Cerebellar nuclear complex (tissue), 1 donor: ENCODE measurements at places on chromosomes 4 and X.

DNA sequence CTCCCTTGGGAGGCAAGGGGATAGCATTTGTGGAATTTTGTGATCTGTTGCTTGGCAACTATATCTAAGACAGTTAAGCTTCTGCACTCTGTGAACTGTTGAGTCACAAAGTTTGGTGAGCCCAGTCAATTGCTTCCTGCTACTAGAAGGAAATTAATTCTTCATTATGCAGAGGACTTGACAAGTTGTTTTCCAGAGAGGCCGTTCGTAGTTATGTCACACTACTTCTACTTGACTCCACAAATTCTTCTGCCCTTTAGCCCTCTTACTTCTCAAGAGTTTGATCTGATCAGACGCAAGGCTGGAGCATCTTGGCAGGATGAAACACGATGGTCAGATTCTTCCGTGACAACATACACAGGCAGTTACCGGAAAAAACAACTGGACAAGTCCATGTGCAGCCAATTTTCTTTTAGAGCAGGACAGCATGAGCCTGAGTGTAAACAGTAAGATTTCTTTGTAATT is at the start of gene C4orf51:
C4orf51 (plus strand) TSS at position 156 of the 465 bp plus-strand sequence; CDS start at position 214, 58 bp downstream.
- DNase-seq: no peak

GRCh38 chr4:168693750-168694490 is 197.1 kb downstream of the PALLD start:
- no peak for DNase-seq

DNA sequence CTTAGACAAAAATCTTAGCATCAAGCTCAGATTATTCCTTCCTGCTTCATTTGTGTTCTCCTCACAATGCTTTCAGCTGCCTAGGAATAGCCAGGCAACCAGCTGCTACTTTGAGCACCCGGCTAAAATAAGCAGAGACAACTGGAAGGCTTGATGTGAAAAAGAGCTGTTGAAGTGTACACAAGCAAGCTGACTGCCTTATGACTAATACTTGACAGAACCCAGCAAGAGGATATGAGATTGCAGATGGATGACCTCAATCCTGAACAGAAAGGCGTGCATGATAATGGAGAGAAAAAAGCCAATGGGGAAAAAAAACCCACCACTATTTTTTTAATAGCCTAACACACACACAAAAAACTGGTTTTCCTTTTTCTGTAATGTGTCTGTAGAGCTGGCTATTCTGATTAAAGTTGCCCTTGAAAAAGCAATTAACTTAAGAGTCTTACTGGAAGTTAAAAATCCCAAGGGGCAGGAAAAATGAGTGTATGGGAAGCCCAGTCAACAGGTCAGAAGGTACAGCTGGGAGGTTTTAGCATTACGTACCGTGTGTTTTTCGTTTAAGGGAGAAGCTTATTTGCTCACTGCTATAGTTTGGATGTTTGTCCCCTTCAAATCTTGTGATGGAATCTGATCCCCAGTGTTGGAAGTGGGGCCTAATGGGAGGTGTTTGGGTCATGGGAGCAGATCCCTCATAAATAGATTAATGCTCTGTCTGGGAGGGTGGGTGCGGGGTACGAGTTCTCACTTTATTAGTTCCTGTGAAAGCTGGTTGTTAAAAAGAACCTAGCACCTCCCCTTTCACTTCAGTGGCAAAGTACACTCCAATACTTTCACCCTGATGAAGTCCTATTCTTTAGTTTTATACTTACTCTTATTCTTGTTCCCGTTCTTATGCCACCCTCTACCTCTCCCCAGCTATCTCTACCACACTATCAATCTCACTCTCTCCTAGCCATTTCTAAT is 37.1 kb upstream of the HERC6 start:
- no peak for DNase-seq

GRCh38 chr4:83013420-83013867 is 2.8 kb upstream of the LIN54 start:
- no peak for DNase-seq

DNA sequence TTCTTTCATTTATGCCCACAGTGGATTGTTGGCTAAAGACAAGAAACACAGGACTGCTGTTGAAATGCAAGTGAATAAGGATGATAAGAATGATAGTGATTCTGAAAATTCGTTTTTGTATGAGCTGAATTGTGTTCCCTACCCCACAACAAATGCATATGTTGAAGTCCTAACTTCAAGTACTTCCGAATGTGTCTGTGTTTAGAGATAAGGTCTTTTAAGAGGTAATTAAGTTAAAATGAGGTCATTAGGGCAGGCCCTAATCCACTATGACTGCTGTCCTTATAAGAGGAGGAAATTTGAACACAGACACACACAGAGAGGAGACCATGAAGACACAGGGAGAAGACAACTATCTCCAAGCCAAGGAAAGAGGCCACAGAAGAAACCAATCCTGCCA is 126.6 kb upstream of the ACSL4 start:
- no peak for DNase-seq

DNA sequence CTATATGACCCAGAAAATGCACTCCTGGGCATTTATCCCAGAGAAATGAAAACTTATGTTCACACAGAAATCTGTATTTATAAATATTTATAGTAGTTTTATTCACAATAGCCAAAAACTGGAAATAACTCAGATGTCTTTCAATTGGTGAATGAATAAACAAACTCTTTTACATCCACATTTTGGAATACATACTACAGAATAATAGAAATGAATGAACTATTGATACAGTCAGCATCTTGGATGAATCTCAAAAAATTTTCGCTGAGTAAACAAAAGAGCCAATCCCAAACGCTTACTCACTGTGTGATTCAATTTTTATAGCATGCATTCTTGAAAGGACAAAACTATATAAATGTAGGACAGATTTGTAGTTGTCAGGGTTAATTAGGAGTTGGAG is 75.1 kb upstream of the HTR2C start:
- DNase-seq: no peak

DNA sequence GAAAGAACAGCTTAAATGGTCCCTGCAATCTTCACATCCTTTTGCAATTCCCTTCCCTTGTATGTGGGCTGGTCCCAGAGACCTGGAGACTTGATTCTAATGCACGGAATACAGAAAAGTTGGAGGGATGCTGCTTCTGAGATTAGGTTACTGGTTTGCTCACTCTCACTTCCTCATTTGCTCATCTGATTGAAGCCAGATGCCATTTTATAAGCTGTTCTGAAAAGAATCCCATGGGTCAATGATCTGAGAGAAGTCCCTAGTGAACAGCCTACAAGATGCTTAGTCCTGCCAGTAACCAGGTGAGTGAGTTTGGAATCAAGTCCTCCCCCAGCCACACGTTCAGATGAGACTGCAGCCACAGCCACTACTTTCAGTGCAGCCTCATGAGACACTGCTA is 35.9 kb downstream of the MAGEA1 start:
- no peak for DNase-seq

- DNase-seq: no peak
Observed at GRCh38 chr4:176788248-176788647, 4.5 kb downstream of the VEGFC start.

DNA sequence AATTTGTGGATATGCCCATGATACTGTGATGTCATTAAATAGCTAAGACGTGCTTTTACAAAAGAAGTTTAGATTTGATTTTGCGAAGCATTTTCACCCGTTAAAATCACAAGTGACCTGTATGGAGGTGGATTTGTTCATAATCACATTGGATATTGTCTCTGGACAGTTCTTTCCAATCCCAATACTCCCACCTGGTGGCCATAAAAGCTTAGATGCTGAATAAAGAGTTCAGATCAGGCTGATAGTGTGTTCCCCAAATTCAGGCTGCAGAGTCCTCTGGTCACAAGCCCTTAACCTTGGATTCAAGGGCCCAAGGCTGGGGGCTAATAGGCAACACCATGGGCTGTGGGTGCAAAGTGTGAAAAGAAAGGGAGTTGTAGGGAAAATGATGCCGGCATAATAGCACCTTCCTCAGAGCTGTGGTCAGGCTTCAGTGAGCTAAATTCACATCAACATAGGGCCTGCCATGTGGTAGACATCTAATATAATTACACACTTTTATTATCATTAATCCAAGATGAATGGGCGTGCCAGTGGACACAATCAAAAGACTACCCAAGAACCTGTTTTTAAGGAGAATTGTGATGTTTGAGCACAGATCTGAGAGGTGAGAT is 28.1 kb downstream of the SMIM43 start:
- no peak for DNase-seq

DNA sequence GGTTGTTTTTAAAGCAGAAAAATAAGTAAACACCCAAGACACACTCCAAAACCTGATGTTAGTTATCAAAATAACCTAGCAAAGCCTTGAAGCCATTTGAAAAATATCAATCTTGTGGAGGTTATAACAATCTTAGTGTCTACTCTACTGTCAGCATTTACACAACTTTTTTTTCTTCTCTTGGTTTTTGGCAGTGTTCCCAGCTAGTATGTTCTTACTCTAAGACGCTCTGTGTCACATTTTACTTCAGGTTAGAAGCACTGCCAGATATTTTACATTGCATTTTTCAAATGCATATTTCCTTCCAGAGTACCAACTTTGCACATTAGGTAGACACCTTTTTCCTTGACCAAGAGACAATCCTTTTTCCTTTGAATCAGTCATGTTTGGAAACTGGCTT is 114.0 kb upstream of the INPP4B start:
- DNase-seq: no peak

DNA sequence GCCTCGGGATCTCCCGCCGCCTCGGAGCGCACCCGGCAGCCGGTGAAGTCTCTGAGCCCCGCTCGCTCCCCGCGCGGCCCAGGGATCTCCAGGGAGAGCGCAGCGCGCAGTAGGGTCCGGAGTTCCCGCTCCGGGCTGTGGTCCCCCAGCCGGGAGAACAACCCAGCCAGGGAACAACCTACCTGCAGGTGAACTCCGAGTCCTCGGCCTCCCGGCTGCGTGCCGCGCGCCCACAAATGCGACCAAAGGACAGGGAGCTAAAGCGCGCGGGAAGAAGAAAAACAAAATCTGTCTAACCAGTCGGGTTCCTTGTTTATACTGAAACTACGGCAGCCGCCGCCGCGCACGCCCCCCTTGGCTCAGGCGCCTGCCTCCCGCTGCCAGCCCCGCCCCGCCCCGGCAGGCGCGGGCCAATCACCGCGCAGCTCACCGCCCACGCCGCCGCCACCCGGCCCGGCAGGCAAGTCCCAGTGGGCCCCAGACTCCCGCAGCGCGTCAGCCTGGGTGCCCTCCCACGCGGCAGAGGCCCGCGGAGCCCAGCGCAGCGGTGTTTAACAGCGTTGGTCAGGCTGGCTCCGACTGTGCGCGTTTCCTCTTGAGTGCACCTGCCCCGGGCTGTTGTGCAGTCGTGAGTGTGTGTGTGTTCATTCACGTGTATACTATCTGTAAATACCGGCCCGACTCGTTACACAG is at the start of gene RASGEF1B:
RASGEF1B (minus strand) TSS at position 320 of the 693 bp plus-strand sequence. CDS start 12,399 bp downstream, outside the sequence.
- no peak for DNase-seq

GRCh38 chrX:100409610-100410590 is at the start of gene PCDH19:
PCDH19 (minus strand) TSS chrX:100410273; CDS start chrX:100408597, 1,676 bp downstream.
- DNase-seq: no peak

GRCh38 chrX:42837101-42837726 is 59.3 kb upstream of the PPP1R2C start:
- no peak for DNase-seq

DNA sequence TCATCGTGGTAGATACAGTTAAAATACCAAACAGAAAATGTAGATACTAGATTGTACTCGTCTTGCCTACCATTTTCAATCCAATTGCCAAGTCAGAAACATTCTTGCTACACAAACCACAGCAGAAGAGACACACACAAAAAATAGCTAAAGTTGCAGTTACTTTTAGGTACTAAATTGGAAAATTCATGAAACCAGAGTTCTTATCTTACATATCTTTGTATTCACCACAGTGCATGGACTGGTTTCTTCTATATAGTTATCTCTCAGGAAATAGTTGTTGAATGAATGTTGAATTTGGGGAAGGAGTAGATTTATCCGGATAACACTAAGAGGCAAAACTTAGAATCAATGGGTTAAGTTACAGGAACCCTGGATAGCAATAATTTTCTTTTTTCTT is 14.2 kb downstream of the COL4A5 start:
- DNase-seq: no peak

DNA sequence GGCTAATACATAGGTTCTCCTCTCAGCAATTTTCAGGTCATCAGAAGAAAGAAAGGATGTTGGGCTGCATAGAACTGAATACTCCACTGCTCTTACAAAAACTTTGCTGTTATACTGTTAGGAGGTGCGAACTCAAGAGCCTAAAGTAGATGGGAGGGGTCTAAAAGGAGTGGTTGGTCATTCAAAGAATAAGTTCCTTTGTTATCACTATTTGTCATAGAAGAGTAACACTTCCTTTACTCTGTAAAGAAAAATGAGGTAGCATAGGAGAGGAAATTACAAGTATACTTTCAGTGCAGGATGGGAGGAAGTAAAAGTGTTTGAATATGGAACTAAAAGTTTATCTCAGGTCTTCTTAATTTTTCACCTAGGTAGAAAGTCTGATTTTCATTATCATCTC is 61.5 kb downstream of the CCNI start:
- no peak for DNase-seq

DNA sequence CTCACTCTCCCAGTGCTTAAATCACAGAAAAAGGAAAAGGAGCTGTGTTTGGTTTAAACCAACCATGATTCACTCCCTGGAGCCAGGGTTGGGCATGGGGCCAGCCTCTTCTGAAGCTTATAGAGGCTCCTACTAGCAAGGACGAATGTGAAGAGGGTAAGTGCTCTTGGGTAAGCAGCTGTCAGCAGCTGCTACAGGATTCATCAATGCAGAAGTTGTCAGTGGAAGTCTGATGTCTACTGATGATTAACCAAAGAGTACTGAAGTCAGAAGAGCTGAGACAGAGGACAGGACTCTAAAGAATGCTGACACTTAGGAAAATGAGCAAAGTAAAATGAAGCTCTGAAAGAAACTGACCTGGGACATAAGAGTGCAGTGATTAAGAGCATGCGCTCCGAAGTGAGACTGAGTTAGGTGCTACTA is 32.7 kb upstream of the JADE1 start:
- no peak for DNase-seq

DNA sequence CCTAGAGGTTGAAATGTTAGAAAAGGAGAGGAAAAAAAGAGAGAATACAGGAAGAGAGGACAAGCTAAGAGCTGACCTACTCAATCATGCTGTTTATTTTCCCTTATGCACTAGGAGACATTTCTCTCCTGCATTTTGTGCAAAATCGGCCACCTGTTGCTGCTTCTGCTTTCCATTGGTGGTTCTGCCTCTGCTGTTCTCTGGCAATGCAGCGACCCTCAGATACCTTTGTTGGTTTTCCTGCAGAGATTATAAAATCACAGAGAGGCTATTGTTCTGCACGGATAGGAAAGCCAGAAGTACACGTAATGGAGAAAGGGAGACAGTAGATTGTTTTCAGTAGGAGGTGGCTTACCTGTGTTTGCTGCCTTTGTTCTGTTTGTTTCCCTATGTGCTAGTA is 108.9 kb downstream of the UNC5C start:
- DNase-seq: no peak

- DNase-seq: no peak
Observed at GRCh38 chr4:1408418-1408817, 2.2 kb upstream of the NKX1-1 start.

- no peak for DNase-seq
Observed at GRCh38 chrX:37779857-37780256, at the start of gene CYBB. CYBB (plus strand) TSS chrX:37780059; CDS start chrX:37780078, 19 bp downstream.

- DNase-seq: no peak
Observed at GRCh38 chrX:123424546-123424945, 240.5 kb downstream of the GRIA3 start.
